ENCODE measurements at places on chromosomes 1 and 21.

DNA sequence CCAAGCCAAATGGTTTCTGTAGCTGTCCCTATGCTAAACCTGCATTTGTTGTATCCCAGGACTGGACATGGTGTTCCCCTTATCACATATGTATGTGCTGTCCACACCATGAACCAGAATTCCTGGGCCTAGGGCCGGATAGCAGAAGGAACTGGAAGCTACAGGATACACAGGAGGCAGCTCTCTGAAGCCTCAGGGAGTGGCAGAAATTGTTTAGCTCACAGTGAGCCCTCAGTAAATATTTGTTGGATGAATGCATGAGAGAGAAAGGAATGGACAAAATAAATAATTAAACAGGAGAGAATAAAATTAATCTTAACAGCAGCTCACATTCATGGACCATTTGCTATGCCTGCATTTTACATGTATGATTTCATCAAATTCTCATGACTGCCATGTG lies 2.1 kb downstream of the NIPAL3 start:
- no peak for DNase-seq

DNA sequence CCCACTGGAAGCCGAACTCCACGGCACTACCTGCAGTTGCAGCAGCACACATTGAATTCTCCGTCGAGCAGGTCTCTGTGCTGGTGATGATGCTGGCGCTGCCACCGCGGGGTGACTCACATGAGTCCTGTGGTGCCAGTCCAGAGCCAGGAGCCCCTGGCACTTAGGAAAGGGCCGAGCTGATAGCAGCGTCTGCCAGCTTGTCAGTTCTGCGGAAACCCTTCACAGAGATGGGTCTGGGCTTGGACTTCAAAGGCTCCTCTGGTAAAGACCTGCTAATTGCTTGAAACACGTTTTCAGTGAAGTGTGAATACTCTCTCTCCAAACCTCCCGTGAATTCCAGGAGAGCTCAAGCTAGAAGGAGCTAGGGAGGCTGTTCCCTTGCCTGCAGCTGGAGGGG lies 92.2 kb downstream of the GRIK3 start:
- DNase-seq, result no peak

- DNase-seq, result no peak
Observed at GRCh38 chr1:88284066-88284465, 400.0 kb upstream of the PKN2 start.

- DNase-seq, result no peak
Observed at GRCh38 chr1:208747979-208748378, 503.8 kb upstream of the PLXNA2 start.

DNA sequence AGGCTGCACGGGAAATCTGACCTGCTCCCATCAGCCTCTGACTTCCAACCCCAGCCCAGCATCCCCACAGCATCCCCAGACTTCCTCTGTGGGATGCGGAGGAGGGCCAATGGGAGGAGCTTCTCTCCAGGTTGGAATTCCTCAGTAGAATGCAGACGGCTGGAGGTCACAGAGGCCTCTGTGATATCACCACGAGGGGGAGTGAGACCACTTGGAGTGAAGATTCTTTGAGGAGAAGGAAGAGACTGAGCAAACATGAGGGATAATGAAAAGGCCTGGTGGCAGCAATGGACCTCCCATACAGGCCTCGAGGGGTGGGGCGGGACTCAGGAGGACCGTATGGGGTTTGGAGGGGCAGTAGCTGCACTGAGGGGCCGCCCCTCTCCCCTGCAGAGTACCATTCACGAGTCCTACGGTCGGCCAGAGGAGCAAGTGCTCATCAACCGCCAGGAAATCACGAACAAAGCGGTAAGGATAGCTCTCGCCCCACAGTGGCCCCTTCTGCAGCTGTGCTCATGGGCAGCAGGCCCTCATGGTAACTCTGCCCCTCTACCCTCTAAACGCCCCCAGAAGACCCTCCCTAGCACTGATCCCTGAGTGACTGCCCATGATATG lies at the start of gene CATSPER4:
Gene CATSPER4 (plus strand): TSS at position 230 of the 615 bp plus-strand sequence. CDS start 26 bp downstream, at position 256.
- DNase-seq, result no peak

All from effector CD4-positive, alpha-beta T cell (primary cell).